ENCODE measurements at places on chromosomes 3 and 15.

- no peak for DNase-seq
Measured at GRCh38 chr3:71210257-71211007, 373.1 kb downstream of the FOXP1 start.

DNA sequence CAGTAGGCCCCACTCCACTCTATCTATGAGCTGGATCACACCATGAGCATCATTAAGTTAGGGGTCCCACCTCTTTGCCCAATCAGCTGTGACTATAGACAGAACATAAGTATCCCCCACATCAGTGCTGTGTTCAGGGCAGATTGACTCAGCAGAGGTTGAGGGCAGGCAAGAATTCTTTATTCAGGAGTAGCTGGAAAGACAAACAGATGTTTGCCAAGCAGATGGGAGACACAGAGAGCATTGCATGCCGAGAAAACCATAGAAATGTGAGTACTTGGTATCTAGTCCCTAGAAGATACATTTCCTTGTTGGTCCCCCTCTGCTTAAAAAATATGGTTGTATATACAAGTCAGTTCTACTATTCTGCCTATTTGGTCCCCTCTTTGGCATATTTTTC, 440.8 kb downstream of the RAP2B start:
- no peak for DNase-seq

DNA sequence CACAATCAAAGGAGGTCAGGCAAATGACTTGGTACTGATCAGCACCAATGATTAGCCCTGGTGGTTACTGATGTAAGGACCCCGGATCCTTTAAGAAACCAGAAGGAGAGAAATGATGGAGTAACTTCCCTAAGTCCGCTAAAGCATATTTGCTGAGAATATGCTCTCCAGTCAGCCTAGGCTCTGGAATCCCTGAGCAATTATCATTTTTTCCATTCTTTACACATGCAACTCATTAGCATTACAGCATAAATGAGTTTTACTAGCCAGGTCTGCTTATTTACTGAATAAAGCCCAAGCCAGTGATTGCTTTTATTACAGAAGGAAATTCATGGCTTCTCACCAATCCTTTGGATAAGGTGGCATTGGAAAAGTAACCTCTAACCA, 139.2 kb upstream of the WNT5A start:
- DNase-seq = no peak

DNA sequence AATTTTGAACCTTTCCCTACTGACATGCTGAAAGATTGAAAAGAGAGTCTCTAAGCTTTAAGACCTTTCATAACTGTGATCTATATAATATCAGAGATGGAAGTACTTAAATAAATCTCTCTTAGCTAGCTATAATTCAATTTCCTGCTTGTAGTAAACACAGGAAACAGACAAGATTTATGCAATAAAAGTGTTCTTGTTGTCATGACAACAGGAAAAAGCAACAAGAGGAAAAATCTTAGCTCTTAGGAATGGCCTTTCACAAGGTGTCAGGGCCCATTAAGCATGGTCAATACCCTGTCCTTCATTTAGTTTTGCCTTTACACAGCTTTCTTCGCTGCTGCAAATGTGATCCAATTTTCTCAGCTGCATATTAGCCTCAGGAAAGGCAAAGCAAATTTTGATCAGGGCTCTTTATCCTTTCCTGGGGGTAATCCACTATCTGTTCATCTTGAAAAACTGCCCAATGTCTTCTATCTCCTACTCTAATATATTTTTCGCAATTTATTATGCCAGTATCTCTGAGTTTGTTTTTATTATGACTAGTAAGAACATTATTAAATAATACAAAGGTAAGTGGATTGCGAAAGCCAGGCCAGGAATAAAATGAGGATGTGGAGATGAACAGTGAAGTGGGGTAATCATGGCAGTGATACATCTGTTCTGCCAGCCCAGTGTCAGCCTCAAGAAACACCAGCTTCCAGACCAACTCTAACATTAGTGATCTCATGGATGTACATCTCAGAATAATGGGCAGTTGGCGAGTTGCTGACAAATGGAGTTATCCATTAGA, 28.7 kb downstream of the SIDT1 start:
- no peak for DNase-seq

- no peak for DNase-seq
Measured at GRCh38 chr15:56659197-56659596, 74.1 kb downstream of the ZNF280D start.

GRCh38 chr15:37083610-37084009, 16.7 kb downstream of the MEIS2 start:
- no peak for DNase-seq

GRCh38 chr15:64696481-64696880, 78.9 kb downstream of the RBPMS2 start:
- DNase-seq = no peak

DNA sequence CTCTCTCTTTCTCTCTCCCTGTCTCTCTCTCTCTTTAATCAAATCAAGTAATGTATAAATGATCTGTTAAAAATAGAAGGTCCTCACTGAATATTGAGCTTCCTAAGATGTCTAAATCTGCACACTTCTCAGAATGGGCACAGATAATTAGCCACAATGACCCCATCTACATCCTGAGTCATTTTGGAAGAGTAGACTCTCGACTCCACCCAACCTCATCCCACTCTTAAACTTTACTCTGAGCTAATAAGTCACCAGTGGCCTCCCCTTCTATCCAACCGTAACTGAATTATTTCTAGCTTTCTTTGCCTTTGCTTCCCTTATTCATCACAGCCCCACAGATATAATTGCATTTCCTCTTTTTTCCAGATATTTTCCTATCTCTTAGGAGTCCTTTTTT, 326.5 kb upstream of the ZNF717 start:
- DNase-seq = no peak

DNA sequence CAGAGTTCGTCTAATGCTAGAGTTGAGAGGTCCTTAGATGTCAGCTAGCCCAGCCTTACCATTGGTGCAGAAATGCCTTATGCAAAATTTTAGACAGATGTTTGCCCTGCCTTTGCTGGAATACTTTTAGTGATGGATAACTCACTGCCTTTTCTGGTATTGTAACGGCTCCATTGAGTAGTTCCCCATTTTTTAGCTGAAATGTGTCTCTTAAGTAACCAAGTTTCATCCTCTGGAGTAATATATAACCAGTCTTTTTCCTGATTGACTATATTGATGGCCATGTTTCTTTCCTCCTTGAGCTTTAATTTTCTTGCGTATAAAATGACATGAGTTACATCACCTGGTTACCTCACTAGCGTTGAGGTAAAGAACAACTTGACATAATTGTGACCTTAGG, 45.0 kb downstream of the SNRK start:
- DNase-seq = no peak

- no peak for DNase-seq
Measured at GRCh38 chr3:183487016-183487415, 58.6 kb upstream of the MCF2L2 start.

GRCh38 chr3:74447221-74447620, 167.2 kb downstream of the CNTN3 start:
- no peak for DNase-seq

- DNase-seq = no peak
Measured at GRCh38 chr3:105473521-105474223, 107.0 kb downstream of the ALCAM start.

DNA sequence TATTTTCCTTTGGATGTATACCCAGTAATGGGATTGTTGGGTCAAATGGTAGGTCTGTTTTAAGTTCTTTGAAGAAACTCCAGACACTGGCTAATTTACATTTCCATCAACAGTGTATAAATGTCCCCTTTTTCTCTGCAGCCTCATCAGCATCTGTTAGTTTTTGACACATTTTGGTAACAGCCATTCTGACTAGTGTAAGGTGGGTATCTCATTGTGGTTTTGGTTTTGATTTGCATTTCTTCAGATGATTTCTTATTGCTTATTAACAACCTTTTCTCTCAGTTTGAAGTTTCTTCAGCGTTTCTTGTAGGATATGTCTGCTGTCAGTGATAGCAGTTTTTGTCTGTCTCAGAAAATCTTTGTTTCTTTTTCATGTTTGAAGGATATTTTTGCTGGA, 15.4 kb downstream of the GALK2 start:
- no peak for DNase-seq

- DNase-seq = no peak
Measured at GRCh38 chr3:50525987-50526386, 22.6 kb upstream of the CACNA2D2 start.

DNA sequence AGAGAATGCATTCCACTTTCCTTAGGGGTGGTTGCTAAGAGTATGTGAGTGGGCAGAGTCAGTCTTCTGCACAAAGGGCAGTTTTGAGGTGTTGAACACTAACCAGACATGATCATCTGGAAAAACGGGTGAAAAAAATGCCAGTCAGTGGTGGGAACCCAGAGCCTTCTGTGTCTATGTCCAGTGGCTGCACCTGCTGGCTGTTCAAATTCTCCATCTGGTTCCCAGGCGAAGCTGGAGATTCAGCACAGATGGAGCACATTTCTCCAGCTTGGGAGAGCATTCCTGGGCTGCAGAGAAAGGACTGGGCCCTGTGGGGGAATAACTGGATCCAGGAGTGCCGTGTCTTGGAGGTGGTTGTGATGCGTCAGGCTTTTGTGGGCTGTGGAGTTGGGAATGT, 74.1 kb downstream of the TRAK1 start:
- no peak for DNase-seq

GRCh38 chr3:14861031-14861430, 42.3 kb downstream of the FGD5 start:
- DNase-seq = no peak

DNA sequence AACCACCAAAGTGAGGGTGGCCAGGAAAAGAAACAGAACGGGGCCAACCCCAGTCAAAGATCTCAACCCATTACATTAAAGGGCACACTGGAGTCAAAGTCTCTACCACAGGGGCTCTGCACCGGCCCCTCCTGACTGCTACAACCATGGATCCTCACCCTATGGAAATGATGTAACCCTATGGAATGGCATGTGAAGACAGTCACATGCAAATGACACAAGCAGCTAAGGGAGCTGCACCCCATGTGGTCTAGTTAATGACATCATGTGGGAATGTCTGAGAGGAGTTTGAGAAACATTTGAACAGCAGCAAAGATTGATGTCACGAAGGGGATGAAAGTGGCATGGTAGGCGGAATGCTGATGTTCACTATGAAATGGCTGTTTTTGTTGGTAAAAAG, 298.2 kb upstream of the SLCO3A1 start:
- no peak for DNase-seq

GRCh38 chr15:92906563-92907081, 6.5 kb downstream of the CHD2 start:
- DNase-seq = no peak

DNA sequence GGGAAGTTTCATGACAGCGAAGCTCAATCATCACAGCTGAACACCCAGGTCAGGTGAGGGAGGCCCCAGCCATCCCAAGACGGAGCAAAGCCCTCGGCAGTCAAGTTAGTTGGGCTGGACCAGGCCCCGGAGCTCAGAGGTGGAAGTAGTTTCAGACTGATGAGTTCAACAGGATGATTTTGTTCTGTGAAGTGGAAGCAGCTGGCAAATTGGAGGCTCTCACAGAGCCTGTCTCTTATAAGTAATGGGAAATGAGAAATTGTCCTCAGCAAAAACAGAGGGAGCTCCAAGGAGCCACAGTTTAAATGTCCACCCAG, 245.1 kb downstream of the XXYLT1 start:
- no peak for DNase-seq

DNA sequence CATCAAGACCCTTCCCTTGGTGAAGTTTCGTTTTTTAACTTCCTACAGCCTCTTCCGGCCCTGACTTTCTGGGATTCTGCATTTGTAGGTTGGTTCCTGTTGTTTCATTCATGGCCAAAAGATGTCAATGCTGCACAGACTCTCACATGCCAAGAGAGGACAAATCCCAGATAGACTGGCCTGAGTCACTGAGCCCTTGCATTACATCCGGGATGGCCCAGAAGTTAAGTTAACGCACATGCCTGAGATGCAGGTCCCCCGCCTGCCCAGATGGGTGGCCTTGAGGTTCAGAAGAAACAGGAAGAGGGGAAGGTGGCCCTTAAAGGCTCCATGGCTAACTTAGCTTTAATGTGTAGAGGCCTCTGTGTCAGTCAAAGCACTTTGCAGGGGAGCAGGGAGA, 51.6 kb upstream of the SRGAP3 start:
- no peak for DNase-seq

GRCh38 chr15:89852342-89852995, 37.8 kb upstream of the ANPEP start:
- DNase-seq = no peak

GRCh38 chr3:186117521-186118134, 8.7 kb upstream of the ETV5 start:
- DNase-seq = no peak

DNA sequence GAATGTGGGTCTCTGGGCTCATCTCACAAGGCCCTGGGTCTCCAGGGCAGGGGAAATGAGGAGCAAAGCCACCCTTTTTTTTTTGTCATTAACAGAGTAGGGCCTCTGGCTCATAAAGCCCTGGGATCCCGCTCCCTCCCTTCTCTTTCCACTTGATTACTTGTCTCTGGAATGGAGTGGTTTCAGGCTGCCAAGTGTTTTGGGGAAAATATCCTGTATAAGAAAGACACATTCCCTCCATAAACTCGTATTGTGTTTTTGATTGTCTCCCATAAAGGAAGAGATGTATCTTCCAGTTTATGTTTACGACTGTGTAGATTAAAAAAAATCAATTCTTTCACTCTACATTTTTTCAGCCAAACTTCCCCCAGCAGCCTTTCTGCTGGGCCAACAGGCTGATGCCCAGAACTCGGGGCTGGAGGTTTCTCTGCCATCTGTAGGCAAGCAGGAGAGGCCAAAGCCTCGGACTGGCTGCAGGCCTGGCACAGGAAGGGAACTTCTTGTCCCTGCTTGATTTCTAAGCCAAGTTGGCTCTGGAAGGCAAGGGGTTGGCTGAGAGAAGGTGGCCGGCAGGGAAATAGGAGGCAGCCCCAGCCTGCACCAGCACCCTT, 49.4 kb upstream of the INSYN1 start:
- no peak for DNase-seq

- no peak for DNase-seq
Measured at GRCh38 chr3:182179631-182180030, 467.9 kb downstream of the SOX2 start.

GRCh38 chr15:37038716-37039106, 61.6 kb downstream of the MEIS2 start:
- DNase-seq = no peak

DNA sequence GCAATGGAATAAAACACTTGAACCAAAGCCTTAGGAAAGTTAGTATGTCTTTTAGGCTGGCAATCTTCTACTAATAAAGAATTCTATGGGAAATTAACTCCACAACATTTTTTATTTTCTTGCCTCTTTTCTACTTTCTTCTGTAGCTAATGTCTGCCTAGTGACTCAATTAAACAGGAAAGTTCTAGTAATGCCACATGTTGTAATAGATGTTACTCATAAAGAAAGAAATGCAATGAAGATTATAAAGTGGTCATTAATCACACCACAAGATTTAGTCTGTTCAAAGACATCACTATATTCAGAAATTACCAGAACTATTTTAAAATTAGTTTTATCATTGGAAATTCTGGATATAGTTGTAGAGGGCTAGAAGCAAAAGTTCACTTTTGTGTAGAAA, 329.7 kb downstream of the SI start:
- DNase-seq = no peak

DNA sequence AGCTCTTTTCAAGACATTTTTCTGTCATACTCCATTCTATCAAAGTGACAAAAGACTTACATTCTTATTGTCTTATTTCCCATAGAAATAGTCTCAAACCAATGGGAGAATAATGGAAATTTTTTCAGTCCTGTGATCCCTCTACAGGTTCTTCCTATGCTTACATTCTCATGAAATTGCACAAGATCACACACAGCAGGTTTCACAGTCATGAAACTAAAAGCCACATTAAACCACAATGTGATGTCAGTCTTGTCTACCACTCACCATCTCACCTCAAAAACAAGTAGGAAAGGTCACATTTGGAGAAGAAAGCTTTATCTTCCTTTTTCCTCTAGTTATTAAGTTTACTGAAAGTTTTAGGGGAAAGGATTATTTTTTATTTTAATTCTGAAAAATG, 161.0 kb upstream of the RORA start:
- DNase-seq = no peak
